Large intestine (tissue), 12 donors: ENCODE measurements at places on chromosomes 1 and 21. TPM values are rescaled to one million over a fixed set of nuclear protein-coding genes. Genes with fewer than 3 reads are reported as not detected.

- DNase-seq, result no peak
Observed at GRCh38 chr1:190453550-190453949, 24.1 kb downstream of the BRINP3 start.

DNA sequence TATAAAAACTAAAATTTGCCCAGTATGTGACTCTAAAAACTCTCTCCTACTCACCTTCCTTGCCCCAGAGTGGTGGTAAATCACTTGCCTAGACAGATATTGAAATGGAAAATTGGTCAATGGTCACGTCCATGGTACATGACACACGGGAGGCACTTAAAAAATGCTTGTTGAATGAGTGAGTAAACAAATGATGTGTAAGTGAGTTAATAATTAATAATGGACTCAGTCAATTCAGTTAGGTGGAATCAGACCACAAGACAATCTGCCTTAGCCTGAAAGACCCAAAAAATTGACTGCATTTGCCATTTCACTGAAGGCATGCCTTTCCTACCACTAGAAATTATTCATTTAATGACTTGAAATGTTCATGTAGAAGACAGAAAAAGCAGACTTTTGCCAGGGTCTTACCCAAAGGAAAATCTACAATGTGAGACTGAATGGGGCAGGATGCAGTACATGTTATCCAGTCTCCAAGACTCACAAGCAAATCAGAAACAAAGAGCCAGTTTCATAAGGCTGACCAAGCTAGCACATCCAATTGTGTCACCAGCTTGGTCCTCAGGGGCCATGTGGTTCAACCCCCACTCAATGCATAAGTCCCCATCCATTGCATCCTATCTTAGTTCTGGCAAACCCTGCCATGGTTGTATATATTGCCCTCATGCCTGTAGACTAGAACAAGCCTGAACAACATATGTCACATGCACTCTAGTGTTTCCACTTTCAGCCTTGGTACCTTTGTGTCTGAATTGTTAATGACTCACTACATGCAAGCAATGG is 73.6 kb downstream of the TBX15 start:
- DNase-seq, result no peak

CSF3R gene
- polyA plus RNA-seq, result 4.1 TPM

CRP gene
- not detected for polyA plus RNA-seq

- DNase-seq, result no peak
Observed at GRCh38 chr1:201614262-201615015, 75.5 kb downstream of the NAV1 start.

LCE1D gene
- polyA plus RNA-seq, result not detected

MARK1 gene
- polyA plus RNA-seq, result 3.9 TPM

PPIAL4G gene
- 0.04 TPM for polyA plus RNA-seq

- DNase-seq, result no peak
Observed at GRCh38 chr21:37145635-37146111, 72.6 kb downstream of the TTC3 start.

GRCh38 chr1:25837262-25837875 is 17.6 kb downstream of the MTFR1L start:
- DNase-seq, result peak; percentile 44

- DNase-seq, result no peak
Observed at GRCh38 chr1:154714052-154714623, 106.2 kb upstream of the ADAR start.

OR10R2 gene
- not detected for polyA plus RNA-seq

LHX8 gene
- not detected for polyA plus RNA-seq

RGS1 gene
- 75.0 TPM for polyA plus RNA-seq

TIE1 gene
- 18.7 TPM for polyA plus RNA-seq

- no peak for DNase-seq
Observed at GRCh38 chr1:198622001-198622400, 16.8 kb upstream of the PTPRC start.

ADCY10 gene
- polyA plus RNA-seq, result 0.25 TPM

- no peak for DNase-seq
Observed at GRCh38 chr1:168726281-168726680, 2.7 kb downstream of the DPT start.

- no peak for DNase-seq
Observed at GRCh38 chr1:226626577-226626956, 78.0 kb downstream of the STUM start.

FGR gene
- 4.0 TPM for polyA plus RNA-seq

KMO gene
- 0.55 TPM for polyA plus RNA-seq

OR10J1 gene
- polyA plus RNA-seq, result not detected

DNA sequence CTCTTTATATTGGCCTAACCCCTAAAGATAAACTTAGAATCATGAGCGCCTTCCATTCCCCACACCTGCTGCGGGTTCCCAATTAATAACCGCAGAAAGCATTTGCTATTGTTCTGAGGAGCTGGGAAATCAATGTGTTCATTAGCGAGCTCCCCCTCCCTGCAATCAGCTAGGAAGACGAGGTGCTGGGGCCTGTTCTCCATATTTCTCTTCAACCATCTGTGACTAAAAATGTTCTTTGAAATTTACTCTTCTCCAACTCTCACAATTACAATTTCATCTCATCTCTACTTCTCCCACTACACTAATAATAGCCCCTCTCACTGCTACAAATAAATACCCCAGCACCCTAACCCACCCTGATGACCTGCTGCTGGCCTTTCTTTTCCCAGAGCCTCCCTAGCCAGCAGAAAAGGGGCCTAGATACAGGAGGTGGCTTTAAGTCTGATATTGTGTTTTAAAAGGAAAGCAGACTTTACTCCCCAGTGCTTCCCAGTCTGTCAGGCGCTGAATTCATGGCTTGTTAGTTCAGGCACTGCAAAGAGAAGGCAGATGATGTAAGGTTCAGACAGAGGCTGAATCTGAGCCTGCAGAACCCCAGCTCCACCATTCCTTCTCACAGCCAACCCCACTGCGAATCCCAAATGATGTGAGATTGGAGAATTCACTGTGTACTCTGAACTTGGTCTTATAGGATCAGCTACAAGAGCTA is 477.5 kb upstream of the DAB1 start:
- no peak for DNase-seq

- DNase-seq, result no peak
Observed at GRCh38 chr1:27724961-27725373, 794 bp upstream of the FAM76A start.

DNA sequence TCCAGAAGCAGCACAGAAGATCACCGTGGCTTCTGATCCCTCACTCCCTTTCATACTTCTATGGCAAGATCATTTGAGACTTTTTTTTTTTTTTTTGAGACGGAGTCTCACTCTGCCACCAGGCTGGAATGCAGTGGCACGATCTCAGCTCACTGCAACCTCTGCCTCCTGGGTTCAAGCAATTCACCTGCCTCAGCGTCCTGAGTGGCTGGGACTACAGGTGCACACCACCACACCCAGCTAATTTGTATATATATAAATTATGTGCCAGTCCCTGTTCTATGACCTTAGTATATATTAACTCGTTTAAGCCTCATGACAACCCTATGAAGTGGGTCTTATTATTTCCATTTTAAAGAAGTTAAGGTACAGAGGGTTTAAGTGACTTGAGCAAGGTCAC is 298.5 kb downstream of the VAV3 start:
- no peak for DNase-seq

GRCh38 chr1:9555942-9556341 is 16.7 kb downstream of the SLC25A33 start:
- DNase-seq, result no peak
